Activated CD4-positive, CD25-positive, alpha-beta regulatory T cell treated with anti-CD3 and anti-CD28 coated beads, Interleukin-2, amount 50 U/mL, for 72 hours (primary cell): ENCODE measurements at places on chromosomes 16 and 17.

DNA sequence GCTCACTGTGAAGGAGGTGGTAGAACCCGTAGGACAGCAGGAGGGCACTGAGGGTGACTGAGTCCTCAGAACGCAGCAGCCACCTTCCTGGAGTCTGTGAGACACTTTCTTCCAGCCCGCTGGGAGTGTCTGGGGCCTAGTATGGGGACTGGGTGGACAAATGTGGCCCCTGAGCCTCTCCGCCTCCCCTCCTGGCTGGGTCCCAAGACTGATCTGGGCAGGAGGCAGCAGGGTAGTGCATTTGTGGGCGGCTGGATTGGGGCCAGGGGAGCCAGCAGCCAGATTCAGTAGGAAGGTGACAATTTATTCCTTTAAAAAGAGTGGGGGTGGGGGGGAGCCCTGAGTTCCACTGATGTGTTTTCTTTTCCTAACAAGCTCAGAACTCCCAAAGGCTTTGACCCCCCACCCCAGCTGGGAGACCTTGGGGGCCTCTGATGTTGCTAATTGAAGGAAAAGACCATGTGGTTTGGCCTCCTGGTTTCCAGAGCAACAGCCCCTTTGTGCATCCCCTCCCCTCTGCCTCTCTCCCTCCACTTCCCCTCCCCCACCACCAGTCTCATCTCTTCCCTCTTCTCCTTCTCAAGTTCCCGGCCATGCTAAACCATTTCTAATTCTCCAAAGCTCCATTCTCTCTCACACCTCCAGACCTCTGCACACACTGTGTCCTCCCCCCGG, 4.4 kb downstream of the CLEC19A start:
- DNase-seq, result no peak

GRCh38 chr17:17445296-17445924, 31.4 kb upstream of the MED9 start:
- no peak for DNase-seq

GRCh38 chr16:48029768-48030167, 126.0 kb downstream of the ABCC12 start:
- no peak for DNase-seq

DNA sequence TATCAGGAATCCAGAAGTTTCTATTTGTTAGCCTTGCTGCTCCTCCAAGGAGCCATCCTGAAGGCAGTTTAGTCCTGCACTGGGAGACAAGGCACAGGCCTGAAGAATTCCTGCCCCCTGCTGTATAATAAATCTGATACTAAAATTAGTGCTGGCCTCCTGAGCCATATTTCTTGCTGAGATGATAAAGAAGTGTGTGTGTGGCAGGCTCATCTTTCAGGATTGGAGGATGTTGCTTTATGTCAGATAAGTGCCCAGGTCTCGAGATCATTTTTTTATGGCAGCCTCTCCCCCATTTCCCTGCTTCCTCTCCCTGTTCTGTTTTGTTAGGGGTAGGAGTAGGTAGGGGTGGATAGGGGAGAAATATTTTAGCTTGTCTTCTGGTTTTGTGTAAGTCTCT, 26.0 kb downstream of the MSI2 start:
- DNase-seq, result no peak

- DNase-seq, result no peak
Observed at GRCh38 chr17:35889818-35890773, 9.9 kb upstream of the CCL5 start.

GRCh38 chr17:47254403-47254943, 846 bp downstream of the ITGB3 start:
- DNase-seq, result no peak

GRCh38 chr16:65012357-65012756, 109.5 kb downstream of the CDH11 start:
- DNase-seq, result no peak

DNA sequence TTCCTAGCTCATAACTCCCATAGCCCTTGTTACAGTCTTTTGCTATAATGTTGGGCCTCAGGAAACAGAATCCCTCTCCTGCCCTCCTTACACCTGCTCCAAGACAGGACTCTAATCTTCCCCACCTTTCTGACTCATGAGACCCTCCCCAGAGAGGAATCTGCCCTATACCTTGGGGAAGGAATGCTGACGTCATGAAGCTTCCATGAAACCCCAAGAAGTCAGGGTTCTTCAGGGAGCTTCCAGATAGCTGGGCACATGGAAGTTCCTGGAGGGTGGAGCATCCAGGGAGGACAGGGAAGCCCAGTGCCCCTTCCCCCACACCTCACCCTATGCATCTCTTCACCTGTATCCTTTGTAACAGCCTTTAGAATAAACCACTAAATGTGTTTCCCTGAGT, 285.7 kb downstream of the SOX9 start:
- DNase-seq, result no peak

GRCh38 chr17:66200685-66201092, 8.8 kb upstream of the CEP112 start:
- DNase-seq, result no peak

- DNase-seq, result no peak
Observed at GRCh38 chr17:35010093-35010492, 29.8 kb downstream of the LIG3 start.

DNA sequence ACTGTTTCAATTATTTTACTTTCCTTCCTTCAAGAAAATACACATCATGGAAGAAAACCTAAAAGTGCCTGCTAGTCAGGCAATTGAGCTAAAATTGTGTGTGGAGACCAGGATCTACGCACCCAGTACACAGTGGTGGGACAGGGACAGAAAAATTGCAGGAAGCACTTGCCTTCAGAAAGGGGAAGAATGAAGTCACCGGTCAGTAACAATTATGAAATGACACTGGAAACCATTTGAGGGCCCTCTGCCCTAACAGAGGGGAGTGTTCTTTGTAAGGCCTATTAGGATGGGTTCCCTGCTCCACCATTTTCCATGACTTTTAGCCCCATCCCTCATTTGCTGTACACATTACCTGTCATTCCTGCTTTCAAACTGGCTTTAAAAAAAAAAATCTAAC, 4.5 kb upstream of the PHAF1 start:
- DNase-seq, result no peak

DNA sequence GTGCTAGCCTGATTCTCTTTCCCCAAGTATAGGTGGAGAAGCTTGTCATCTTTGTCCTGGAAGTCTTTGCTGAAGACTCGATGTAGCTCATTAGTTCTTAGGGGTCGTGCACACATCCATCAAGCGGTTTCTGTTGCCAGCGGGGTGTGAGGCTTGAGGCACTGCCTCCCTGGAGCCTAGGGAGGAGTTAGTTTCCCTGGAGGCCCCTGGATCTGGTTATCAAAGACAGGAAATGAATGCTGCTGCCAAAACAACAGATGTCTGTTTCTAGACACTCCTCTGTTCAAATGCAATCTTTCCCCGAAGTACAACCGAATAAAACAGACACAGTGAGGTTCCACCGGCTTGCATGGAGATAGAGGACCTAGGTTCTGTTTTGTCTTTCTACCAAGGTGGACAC, 17.5 kb downstream of the HS3ST4 start:
- no peak for DNase-seq

DNA sequence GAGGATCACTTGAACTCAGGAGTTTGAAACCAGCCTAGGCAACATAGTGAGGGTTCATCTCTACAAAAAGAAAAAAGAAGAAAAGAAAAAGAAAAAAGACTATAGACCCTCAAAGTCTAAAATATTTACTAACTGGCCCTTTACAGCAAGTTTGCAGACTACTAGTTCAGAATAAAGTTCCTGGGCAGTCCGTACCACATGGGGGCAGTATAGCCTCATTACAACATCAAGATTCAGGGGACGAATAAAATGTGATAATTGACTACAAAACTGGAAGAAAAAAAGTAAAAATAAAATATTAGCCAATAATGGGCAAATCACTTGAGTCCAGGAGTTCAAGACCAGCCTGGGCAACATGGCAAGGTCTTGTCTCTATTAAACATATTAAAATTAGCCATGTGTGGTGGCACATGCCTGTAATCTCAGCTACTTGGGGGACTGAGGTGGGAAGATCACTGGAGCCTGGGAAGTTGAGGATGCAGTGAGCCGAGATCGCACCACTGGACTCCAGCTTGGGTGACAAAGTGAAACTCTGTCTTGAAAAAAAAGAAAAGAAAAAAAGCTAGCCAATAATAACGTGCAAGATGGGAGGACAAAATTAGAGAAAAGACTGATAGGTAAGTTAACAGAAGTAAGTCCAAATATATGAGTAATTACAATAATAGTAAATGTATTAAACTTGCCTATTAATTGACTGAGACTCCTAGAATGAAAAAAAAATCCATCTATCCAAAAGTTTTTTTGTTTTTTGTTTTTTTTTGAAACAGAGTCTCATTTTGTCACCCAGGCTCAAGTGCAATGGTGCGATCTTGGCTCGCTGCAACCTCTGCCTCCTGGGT, 129.4 kb upstream of the SEC14L1 start:
- no peak for DNase-seq

DNA sequence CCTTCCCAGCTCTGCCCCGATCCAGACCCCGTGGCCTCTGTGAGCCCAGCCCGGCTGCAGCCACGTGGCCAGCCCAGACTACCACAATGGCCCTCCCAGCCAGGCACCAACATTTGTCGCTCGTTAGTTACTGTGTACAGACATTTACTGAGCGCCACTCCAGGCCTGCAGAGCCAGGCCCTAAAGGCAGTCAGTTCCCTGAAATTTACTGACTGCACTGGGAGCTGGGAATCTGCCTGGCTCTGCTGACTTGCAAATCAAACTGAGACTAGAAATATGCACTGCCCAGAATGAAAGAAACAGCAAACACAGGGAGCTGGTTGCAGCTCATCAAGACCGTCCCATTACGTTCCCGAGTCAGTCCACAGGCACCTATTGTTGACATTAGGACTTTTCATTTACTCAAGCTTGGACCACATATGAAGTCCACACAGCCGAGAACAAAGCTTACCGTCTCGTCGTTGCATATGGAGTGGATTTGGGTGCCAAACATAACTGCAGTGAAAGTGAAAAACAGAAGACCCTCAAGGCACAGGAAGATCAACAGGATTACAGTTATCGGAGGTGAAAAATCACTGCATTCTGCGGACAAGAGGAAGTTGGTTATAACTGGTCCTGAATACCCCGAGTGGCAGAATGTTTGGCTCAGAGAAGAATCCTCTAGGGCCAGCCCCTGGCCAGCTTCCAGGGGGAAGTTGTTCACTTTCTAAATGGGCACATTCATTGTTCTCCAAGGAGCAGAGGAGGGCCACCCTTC, 34.5 kb downstream of the ZDHHC7 start:
- no peak for DNase-seq

- DNase-seq, result no peak
Observed at GRCh38 chr16:88886845-88887521, 20.5 kb upstream of the PABPN1L start.

DNA sequence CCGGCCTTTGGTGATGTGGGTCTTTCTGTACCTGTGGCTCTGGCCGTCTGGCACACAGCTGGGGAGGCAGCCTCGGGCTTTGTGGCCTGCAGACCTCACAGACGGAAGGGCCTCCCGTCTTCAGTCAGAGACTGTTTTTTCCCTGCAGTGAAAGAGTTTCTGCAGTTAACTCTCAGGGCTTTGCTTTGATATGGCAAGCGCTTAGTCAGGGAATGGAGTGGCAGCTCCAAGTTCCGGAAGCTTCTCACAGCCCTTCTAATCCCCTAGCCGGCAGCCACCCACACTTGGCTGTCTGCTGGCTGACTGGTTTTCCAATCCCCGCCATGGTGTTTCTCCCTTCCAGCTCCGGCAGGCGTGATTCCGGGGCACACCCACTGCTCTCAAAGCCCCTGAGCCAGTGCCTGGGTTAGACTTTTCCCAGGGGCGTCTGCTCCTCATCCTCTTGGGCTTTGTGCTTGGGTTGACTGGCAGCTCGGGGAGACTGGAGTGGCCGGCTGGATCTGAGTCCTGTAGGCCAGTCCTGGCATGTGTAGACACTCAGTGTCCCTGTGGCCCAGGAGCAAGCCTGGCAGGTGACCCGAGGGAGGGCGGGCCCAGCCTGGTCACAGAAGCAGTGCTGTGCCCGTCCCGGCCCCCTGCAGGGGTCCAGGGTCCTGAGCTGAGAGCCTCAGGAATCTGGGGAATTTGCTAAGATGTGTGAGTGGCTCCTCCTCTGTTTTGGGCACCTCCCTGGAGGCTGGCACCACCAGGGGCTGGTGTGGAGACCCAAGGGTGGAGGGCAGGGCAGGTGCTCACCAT, 29.9 kb downstream of the BAIAP2 start:
- no peak for DNase-seq

DNA sequence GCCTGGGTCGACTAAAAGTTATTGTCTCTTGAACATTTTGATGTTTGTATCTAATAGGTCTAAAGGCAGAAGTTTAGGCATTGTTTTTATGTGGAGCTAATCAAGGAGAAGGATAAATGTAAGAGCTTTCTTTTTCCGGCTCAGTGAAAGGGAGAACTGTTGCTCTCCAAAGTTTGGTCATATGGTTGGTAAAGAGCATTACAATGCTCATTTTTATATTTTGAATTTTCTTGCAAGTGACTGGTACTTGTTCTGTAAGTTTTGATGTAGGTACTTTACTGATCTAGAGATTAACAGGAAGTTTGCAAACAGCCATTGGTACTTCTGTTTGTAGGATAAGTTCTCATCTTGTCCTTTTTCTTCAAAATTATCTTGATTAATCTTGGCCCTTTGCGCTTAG, 30.9 kb upstream of the BCAS3 start:
- DNase-seq, result no peak

DNA sequence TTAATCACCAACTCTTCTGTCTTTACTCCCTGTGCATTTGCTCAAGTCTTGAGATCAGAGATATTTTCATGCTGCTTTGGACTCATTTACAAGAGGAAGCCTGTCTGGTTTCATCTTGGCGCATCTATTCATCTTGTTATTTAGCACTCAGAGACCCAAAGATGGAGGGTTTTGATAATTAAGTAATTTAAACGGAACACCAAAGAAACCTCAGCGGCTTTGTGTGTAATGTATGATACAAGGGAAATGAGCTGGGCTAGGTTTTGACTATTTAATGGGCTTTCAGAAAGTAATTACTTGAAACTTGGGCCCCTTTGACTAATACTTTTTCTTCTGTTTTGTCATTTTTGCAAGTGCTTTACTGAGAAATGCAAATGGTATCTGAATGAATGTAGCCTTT, 66.2 kb upstream of the CACNG3 start:
- no peak for DNase-seq

DNA sequence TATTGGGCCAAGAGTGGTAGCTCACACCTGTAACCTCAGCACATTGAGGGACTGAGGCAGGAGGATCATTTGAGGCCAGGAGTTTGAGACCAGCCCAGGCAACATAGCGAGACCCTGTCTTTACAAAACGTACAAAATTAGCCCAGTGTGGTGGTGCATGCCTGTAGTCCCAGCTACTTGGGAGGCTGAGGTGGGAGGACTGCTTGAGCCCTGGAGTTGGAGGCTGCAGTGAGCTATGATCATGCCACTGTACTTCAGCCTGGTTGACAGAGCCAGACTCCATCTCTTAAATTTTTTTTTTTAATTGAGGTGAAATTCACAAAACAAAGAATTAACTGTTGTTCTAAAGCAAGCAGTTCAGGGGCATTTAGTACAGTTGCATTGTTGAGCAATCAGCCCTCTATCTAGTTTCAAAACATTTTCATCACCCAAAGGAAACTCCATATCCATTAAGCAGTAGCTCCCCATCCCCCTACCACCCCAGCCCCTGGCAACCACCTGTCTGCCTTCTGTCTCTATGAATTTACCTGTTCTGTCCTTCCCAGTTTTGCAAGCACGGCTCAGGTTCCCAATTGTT, 15.6 kb downstream of the SNX29 start:
- no peak for DNase-seq
